ENCODE measurements at places on chromosomes 16 and 17.

DNA sequence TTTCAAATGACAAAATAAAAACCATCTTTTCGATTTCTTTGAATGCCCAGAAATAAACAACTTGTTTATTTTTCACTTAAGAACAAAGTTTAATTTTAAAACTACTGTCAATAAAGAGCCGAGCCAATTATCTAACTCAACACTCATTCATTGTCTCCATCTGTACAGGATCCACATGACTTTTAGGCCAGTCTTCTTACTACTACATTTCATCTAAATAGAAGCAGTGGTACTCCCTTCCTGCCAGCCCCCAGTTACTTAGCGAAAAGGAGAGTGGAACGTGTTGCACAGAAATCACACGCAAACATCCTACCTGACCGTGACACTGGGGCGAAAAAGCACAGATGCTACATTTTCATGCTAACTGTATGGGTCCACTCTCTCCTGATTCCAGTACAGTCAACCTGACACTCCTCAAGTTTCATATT is 1.2 kb downstream of the GNA13 start:
- no peak for DNase-seq

- no peak for DNase-seq
These were observed 62.7 kb downstream of the ABCC1 start for GRCh38 chr16:16012144-16012543.

DNA sequence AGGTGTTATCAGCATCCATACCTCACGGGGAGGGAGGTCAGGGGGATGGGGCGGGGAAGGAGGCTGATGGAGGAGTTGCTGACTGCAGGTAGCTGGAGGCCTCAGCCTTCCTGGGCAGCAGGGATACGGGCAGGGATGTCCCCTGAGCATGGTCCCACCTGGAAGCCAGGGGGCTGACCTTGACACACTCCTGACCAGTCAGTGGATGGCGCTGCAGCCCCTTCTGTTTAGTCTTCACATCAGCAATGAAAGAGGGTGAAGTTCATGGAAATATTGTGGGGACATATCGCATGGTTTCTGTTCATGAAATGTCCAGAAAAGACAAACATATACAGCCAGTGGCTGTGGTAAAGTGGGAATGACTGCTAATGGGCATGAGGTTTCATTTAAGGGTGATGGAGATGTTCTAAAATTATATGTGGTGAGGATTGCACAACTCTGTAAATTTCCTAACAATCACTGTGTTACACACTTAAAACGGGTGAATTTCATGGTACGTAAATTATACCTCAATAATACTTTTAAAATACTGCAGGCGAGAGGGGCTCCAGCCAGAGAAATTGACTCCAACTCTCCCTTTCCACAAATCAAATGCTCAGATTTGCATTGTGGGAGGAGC is 489.6 kb downstream of the CDH13 start:
- DNase-seq: no peak

GRCh38 chr16:31861455-31861854 is 12.2 kb upstream of the ZNF267 start:
- no peak for DNase-seq

DNA sequence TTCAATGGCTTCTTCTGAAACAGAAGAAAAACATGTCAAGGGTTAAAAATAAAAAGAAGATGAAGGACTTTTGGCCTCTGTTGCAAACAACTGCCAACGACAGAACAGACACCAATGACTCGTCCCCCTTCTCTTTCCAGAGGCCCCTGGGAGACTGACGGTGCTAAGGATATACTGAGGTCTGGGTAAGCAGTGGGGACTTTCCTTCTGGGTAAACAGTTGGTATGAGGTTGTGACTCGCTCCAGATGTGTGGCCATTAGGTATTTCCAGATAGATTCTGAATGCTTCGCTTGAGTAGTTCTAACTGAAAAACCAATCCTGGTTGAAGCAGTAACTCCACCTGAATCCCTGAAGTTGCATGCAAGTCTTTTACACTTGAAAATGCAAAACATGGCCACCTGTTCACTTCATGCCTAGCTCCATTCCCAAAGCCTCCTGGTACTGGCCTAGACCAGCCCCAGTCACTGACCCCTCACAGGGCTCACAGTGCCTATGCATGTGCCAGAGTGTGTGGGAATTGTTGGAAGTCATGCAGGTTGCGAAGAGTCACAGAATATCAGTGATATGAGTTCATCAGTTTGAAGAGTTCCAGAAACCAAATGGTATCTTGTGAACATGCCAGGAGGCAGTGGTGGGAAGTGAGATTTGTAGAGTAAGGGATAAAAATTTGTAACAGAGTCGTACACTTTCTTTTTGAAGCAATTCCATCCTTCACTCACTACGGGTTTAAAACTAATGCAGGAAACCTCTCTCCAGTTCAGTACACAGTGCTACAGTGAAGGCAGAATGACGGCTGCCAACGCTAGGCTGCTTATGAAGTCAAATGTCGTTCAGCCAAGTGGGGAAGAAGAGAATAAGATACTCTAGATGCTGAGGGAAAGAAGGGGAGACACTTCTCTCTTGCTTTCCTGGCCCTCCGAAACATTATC is 217.8 kb downstream of the ZFHX3 start:
- no peak for DNase-seq

GRCh38 chr17:30780343-30780742 is 44.1 kb downstream of the CRLF3 start:
- DNase-seq: no peak

DNA sequence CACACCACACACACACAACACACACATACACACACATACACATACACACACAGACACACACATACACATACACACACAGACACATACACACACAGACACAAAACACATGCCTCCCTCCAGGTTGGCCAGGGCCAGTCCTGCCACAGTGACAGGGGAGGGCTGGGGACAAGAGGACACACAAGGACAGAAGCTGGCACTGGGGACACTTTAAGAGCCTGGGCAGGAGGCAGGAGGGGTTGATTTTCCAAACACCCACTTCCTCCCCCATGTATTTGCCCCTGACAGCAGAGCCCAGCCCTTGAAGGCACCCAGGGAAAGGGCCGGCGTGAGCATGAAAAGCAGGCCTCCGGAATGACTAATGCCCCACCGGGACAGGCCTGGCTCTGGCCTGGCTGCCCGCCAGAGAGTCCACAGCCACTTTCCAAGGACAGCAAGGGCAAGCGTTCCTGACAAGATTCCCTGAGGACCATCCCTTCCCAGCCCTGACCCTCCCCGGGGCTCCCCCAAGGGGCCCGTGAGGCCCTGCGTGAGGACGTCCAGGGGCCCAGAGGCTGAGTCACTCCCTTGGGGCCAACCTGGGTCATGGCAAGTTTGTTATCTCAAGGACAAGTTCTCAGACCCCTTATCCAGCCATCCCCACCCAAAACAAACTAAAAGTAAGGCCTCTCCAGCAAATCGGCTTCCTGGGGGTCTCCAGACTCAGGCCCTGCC is 235.6 kb downstream of the ZNF423 start:
- DNase-seq: peak; percentile 54

DNA sequence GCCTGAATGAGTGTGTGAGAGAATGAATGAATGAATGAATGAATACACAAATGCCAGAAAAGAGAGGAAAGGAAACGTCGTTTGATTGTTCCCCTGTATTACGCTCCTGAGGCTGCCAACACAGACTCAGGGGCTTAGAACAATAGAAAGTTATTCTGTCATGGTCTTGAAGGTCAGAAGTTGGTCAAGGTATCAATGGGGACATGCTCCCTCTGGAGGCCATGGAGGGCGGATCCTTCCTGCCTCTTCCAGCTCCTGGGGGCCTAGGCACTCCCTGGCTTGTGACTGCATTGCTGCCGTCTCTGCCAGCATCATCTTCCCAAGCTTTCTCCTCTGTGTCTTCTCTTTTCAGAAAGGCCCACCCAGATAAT is 1.5 kb upstream of the SLC38A8 start:
- no peak for DNase-seq

DNA sequence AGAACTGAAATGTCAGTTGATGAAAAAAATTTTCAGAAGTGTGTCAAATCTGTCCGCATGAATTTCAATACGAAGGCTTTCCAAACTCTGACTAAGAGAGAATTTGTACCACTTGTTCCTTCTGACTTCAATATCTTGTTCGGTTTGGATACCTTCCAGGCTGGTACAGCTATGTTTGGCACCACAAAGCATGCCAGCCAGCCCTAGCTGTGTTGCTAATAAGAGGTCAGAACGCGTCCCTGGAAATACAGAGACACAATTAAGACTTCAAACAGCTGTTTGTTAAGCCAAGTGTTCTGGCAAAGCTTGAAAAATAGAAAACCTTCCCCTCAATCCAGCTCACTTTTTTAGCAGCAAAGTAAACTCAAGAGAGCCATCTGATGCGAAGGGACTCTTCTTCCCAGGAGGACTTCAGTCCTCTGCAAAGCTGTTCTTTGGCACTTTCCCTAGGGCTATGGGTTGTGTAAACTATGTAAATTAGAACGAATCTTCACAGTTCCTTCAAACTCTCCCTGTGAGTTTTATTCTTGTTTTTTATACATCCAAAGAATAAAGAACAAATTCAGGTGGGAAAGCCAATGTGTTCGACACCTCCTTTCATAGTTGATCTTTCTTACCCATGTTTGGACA is 35.1 kb downstream of the GRB2 start:
- DNase-seq: no peak

DNA sequence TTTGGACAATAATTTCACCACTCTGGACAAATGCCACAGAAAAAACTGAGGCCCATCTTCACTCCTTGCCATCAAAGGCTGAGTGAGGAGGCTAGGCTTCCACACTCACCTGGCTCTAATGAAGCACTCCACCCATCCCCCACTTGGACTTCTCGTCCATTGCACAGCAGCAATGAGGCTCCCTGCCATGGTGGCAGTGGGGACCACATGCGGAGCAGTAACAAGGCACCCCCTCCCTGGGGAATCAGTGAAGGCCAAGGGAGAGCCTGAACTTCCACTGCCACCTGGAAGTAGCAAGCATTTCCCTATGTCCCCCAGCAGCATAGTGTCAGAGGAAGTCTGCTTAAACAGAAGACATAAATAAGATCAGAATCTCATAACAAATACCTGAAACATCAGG is 2.0 kb upstream of the GOSR1 start:
- DNase-seq: no peak

GRCh38 chr17:62821189-62822079 is 13.3 kb upstream of the MARCHF10 start:
- no peak for DNase-seq

DNA sequence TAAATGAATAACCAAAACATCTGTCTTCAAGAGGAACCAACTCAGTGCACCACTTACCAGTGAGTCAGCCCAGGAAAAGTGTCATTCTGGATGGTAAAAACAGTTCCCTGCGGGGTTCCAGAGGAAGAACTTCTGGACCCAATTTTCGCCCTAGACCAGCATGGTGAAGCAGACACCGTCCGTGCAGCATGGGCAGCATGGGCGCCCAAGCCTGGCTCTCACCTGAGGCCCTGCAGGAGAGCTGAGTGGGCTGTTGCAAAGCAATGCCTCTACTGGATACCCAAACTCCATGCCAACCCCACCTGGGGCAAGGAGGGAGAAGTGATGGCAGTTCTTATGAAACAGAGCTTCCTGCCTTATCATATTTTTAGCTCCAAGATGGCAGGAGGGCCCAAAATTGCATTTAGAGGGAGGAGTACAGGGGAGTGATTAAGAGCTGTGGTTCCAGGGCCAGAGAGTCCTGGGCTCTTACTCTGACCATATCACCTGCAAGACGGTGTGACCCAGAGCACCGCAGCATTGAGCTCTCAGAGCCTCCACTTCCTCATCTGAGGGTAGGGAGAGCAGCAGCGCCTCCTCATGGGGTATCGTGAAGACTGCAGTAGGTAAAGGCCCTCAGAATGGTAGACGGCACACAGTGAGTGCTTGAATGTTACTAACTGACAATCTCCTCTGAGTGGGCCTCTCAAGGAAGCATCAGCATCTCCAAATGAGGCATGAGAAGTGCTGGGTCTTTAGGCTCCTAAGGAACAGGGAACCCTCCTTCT is 16.6 kb upstream of the INPP5K start:
- DNase-seq: peak; percentile 78

DNA sequence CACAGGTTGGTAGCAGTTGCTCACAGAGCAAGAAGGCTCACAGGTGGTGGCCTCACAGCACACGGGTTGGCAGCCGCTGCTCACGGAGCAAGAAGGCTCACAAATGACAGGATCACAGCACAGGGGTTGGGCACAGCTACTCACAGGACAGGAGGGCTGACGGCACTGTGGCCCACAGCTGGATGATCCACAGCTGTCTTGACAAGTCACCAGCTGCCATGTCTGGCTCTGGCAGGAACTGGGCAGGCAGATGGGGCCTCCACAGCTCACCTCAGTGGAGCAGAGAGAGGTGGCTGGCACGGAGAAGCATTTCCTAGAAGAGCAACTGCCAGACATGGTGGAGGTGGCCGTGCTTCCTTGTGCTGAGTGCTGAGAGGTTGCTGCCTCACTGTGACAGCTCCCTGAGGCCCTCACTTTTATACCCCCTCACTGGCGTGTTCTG is at the start of gene KRTAP16-1:
Gene KRTAP16-1 (minus strand): TSS at position 392 of the 442 bp plus-strand sequence. CDS start 56 bp downstream, at position 336.
- peak; percentile 77 for DNase-seq

DNA sequence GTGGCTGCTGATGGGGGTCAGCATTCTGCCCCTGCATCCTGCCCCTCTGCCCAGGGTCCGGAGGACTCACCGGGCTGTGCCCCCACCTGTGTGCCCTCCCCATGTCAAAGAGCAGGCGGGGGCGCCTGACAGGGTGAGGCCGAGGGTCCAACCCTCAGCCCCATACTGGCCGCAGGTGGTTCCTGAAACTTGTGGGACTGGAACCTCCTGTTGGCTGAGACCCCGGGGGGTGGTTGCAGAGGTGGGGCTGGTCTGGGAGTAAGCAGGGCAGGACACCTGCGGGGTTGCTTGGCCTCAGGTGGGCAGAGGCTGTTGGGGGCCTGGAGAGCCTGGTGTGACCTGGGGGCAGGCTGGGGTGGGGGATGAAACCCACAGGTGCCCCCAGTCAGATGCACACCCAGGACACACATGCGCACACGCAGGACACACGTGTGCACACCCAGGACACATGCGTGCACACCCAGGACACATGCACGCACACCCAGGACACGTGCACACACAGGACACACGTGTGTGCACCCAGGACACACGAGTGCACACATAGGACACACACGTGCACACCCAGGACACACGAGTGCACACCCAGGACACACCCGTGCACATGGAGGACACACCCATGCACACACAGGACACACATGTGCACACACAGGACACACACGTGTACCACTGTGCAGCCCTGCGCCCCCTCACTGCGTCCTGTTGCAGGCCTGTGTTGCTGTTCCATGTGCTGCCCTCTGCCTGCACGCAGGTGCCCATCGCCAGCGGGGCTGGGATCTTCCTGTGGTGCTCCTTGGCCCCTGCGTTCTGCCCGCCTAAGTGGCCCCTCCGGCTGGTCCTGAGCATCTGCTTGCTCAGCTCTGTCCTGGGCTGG is 31.4 kb downstream of the SOX8 start:
- no peak for DNase-seq

GRCh38 chr17:732067-732901 is at the start of gene TLCD3A:
Gene TLCD3A, plus strand, starts transcription at chr17:732596. Its CDS starts 52 bp downstream, at chr17:732648.
- DNase-seq: peak; percentile 84

GRCh38 chr17:66580184-66580955 is 254.5 kb upstream of the CACNG5 start:
- DNase-seq: no peak

DNA sequence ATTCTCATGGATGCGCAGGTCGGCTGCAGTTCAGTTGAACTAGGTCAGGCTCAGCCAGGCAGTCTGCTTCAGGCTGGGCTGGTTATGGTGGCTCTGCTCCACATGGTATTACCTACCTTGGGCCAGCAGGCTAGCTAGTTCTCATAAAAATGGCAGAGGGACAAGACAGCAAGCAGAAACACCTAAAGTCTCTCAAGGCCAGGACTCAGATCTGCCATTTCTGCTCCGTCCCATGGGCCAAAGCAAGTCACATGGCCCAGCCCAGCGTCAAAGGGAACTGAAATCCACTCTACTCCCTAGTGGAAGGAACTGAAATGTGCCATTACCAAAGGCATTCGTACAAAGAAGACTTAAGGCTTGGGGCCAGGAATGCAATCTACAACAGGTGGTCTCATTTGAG is 160.0 kb downstream of the TMEM132E start:
- no peak for DNase-seq
